ENCODE measurements at places on chromosomes 2 and 18.
A peak's percentile ranks its signal among the peaks of the same experiment; 100 is the strongest.

- no peak for DNase-seq
These were observed 16.2 kb upstream of the ZCCHC2 start for GRCh38 chr18:62506495-62507143.

DNA sequence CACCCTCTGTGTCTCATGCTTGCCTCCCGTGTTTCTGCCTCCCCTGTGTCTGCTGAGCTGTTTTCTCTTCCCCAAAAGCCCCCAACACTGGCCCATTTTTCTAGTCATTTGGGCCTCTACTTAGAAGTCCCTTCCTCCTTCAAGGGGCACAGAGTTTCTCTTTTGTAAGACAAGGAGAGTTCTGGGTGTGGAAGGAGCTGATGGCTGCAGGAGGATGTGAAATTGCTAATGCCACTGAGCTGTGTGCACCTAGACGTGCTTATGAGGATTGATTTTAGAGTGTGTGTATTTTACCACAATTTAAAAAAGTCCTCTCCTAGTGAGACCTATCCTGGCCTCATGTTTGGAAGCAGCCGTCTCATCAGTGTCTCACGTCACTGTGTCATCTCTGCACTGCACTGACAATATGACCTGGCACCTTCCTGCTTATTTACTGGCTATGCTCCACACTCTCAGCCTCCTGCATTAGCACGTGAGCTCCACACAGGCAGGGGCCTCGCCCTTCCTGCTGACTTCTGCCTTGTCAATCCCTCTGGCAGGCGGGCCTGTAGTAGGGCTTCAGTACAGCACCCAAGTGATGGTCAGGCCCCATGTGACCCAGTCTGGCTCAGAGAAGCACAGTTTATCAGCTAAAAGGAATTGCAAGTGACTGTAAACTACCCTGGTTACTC lies 8.0 kb upstream of the MBP start:
- no peak for DNase-seq

DNA sequence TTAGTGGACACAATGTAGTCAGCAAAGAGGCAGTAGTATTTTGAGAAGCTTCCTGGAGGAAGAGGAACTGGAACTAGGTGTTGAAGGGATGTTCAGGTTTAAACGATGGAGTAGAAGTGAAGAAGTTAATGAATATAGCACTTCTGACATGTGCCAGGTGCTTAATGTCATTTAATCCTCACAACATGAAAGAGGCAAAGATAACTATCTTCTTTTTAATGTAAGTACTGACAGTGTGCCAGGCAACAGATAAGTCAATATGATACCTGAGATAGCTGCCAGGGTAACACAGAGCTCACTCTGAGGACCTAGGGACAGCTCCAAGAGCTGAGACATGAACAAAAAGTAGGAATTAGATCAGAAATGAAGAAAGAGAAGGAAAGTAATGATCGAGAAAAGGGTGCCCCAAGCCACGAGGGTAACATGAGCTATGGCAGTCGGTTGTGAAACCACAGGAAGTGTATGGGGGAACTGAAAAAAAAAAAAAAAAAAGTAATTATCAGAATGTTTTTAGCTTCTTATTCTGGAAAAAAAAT lies 140.7 kb downstream of the RNF144A start:
- no peak for DNase-seq

DNA sequence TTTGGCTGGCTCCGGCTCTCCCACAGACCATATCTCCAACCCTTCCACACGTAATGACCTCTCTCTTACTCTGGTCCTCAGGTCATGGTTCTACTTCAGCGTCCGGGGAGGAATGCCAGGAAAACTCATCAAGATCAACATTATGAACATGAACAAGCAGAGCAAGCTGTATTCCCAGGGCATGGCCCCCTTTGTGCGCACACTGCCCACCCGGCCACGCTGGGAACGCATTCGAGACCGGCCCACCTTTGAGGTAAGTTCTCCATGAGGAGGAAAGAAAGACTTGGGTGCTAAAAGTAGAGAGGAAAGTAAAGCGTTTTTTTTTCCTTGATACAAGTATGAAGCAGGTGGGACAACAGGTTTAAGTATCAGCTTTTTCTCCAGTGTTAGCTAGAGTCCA lies 1.9 kb downstream of the AGBL5 start:
- DNase-seq = no peak

GRCh38 chr2:100852447-100852846 lies 32.5 kb downstream of the NPAS2 start:
- no peak for DNase-seq

DNA sequence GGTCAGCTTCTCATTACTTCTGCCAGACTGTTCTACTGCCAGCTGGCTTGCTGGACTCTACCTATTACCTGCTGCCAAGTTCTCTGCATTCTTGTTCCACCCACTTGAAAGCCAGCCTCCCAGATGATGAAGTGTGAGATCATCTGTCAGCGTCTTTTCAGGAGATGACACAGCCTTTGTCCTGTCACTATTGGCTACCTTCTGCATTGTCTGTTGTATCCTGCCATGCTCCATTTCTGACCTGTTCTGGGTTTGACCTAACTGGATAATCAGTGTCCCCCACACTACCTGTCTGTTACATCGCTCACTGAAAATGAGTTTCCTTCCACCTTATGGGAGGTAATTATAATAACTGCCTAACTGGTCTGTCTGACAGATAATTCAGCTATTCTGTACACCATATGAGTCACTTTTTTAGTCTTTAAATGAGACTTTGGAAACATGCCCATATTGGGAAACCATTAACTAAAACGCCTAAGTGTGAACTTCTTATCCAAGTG lies 520.6 kb downstream of the METTL4 start:
- DNase-seq = no peak

DNA sequence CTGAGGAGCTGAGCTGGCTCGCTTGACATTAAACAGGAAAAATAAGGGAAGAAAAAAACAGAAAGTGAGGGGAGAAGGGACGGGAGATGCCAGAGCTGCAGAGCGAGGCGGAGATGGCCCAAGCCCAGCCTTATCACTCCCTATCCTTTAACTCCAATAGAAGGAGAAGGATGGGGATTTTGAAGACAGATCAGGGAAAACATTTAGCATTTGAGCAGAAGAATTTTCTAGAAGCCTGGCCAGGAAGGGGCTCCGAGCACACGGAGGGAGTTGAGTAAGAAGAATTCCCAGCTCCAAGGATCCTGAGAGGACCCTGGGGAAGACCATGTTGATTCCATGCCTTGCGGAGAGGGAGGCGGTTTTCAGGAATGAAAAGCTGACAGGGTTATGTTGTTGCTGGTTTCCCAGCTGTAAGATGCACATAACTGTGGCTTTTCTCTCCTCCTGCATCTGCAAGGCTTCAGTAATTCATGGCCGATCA lies 35.6 kb downstream of the TWIST2 start:
- no peak for DNase-seq

- no peak for DNase-seq
These were observed 45.2 kb upstream of the MAPRE3 start for GRCh38 chr2:26925100-26925791.

- DNase-seq = no peak
These were observed 160.7 kb upstream of the CNTNAP5 start for GRCh38 chr2:123864416-123864815.

GRCh38 chr2:180124273-180125139 lies 117.4 kb upstream of the CWC22 start:
- peak; percentile 63 for DNase-seq

- DNase-seq = no peak
These were observed 46.6 kb downstream of the PLCL1 start for GRCh38 chr2:197850882-197851450.

DNA sequence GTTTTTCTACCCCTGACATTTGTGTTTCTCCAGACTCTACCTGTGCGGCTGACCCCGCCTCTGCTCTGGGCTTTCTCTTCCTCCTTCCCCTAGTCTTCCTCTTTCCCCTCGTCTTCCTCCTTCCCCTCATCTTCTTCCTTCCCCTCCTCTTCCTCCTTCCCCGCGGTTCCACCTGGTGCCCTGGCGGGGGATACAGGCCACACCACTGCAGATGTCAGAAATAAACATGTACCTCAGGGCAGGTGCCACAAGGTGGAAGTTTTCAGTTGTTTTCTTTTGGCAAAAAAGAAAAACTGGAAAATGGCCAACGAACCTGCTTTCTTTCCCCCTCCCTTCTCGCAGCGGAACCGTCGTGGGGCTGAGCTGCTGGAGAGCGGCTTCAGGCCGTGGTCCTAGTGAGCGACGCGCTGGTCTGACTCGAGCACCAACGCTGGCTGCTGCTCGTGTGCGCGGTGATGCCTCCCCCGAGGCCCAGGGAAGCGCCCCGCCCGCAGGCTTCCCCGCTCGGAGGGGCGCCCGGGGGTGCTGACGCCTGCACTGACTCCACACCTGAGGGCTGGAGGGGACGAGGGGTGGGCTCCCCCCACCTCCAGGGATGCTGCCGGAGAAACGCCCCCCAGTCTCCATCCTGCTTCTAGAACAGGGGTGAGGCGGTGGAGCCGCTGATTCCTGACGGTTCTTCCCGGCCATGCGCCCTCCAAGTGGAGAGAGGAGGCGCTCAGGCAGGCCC lies 83.7 kb upstream of the ZNF516 start:
- no peak for DNase-seq

DNA sequence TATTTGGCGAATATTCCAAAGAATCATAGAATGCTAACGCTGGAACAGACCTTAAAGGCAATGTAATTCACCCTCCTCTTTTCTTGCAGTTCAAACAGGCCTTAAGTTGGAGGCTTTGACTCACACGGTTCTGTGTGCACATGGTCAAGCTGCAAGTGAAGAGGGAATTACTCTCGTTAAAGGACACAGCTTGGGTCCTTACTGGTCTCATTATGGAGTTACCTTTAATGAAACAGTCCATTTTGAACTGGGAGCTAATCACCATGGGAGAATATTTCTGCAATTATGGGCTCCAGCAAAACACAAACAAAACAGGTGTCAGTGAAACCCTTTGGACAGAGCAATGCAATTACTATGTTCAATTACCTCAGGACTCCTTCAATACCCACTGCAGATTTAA lies 135.5 kb downstream of the GAREM1 start:
- no peak for DNase-seq

DNA sequence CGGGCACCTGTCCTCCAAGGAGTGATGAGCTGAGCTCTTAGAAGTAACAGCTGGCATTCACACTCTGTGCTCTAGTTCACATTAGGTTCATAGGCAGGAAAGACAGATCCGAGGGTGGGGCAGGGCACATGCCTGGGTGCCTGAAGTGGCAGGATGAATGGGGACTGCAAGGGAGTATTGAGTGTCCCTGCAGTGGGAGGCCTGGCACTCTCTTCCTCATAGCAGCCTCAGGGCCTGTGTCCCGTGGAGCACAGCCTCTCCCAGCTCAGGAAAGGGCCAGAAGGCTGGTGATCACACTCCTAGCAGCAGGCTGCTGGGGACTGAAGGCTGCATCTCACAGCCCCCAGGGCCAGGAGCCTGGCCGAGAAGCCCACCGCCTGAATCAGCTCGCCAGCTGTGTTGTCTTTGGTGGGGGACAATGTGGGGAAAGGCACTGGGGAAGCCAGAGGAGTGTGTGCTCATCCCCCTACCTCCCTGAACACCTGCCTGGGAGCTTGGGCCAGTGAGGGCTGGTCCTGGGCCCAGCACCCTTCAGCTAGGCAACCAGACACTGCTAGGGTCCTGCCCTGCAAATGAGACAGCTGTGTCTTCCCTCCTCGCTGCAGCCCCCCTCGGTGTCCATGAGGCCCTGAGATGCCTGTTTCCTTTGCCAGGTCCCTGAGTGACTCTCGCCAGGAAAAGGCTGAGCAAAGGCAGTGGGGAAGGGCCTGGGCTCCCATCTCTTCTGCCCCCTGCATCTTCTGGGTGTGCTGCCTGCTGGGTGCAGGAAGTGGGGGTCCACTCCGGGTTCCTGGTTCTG lies 48.2 kb upstream of the HS6ST1 start:
- DNase-seq = no peak

- DNase-seq = peak; percentile 28
These were observed 49.4 kb downstream of the AGAP1 start for GRCh38 chr2:235543128-235543750.

All from GM03348 (cell line).